ENCODE measurements at places on chromosomes 5 and 9.

DNA sequence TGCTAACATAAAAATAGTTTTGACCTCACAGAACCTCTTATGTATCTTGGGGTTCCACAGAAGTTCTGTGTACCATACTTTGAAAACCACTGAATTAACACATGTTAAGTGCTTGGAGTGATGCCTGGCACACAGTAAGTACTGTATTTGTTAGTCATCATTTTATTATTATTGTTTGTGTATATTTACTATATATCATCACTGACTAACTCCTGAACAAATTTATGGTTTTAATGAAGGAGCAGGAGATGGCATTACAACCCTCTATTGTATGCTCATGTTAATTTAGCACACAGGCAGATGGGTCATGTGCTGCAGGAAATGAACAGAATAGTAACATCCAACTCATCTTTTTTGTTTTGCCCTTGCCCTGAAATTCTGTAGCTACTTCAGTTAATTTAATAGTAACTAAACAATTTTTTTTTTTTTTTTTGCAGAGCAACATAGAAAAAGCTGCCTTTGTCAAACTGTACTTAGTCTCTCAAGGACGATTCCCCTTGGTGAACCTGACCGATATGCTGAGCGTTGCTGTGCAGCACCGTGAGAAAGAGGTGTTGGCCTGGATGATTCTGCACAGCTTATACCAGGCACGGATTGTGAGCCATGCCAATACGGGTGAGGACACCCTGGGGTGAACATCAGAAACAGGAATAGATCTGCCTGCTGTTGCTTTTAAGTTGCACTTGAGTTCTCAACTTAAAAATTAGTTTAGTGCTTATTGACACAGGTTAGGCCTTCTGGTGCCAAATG is 45.4 kb downstream of the HACD4 start:
- DNase-seq: no peak

DNA sequence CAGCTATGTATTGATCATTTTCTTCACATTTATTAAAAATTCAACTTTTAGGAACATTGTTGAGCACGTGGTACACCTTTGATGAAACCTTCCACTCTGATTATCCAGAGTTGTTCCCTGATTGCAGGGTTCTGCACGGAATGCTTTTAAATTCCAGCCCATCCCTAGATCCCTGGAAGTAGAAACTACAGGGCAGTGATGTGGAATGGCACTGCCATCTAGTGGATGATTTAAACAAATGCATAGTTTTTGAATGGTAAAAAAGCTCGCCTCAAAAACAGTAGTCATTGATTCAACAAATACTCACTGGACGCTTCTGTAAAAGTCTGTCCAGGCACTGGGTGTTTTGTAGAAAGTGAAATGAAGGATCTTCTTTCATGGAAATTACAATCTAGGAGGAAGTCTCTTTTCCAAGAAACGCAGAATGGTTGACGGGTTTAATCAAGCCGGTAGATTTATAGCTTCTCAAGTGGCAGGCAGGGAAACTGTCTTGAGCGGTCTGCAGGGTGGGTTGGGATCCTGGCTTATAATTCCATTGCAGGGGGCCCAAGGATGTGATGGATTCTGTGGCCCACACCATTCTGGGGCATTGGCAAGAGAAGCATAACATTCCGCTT is 118.4 kb downstream of the ARHGAP26 start:
- DNase-seq: peak; percentile 39

GRCh38 chr5:135629666-135630065 is 50.9 kb upstream of the CXCL14 start:
- no peak for DNase-seq

DNA sequence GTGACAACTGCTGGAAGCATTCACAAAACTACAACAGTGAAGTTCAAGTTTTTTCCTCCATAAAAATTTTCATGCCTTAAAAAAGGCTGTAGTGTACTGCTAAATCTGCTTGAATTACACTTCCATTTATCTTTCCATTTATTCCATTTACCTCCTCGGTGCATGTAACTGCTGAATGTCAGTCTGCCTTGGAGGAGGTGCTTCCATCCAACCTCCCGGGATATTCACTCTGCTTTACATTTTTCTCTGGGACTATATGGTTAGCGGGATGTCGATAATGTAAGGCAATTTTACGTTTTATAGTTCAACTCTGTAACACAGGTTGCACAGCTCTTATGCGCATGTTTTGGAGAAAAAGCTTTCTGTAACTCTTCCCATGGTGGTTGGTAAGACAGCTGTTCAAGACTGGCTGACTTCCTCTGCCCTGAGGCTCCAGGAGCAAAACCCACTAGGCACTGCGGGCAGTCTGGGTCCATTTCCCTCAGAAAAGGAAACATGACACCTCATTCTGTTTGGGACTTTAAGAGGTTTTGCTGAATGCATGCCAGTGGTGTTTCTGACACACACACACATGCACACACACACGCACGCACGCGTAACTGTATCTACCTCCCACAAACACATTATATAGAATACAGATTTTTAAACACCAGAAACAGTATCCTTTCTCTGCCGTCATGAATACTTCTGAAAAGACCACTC is 66.1 kb downstream of the SPTLC1 start:
- no peak for DNase-seq

DNA sequence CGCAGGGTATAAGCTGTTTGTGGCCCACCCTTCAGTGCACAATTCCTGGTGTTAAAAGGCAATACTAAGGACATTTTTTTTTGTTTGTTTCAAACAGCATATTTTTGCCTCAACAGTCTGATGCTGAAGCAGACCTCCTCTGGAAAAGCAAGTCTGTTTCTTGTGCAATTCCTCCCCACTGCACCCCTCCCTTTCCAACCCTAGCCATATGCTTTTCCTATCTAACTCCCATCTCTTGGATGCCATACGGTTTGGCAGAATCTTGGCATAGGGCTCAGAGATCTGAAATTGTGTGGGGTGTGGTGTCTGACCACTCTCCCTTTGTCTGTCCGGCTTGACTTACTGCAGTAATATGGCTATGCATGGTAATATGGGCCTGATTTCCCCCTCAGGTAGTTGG is 161.6 kb downstream of the TMEM38B start:
- no peak for DNase-seq

GRCh38 chr5:76104027-76104426 is 20.8 kb downstream of the SV2C start:
- no peak for DNase-seq

DNA sequence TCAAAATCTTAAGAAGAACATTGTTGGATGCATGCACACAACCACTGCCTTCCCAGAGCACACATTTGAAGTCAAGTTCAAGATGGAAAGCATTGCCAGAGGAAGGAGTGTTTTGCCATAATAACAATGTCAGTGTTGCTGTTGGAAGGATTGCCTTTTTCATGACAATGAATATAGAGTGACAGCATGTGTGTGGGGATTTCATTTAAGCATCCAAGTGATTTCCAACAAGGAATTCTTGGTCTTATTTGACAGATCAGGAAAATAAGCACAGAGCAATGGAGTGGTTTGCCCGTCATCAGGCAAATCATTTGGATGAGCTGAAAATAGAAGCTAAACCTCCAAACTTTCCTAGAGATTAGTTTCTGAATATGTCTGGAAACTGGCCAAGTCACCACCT is 140.0 kb upstream of the RAI14 start:
- DNase-seq: no peak

- DNase-seq: no peak
Measured at GRCh38 chr5:14447958-14448911, 133.4 kb upstream of the OTULINL start.

DNA sequence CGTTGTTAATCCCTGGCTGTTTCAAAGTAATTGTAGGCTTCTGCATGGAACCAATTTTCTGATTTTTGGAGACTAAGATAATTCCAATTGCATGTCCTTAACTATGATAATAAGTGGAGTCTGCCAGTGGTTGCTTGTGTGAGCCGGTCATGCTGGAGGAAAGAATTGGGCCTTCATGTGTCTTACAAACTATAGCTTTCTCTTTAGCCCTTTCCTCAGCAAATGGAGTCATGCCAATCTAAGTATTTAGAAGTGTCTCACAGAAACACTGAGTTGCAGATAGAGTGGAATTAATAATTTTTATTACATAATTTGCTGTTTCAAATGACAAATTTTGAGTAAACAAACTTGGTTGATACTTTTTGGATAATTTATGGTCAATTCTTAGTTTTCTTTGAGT is 200.4 kb downstream of the FBXL7 start:
- no peak for DNase-seq

DNA sequence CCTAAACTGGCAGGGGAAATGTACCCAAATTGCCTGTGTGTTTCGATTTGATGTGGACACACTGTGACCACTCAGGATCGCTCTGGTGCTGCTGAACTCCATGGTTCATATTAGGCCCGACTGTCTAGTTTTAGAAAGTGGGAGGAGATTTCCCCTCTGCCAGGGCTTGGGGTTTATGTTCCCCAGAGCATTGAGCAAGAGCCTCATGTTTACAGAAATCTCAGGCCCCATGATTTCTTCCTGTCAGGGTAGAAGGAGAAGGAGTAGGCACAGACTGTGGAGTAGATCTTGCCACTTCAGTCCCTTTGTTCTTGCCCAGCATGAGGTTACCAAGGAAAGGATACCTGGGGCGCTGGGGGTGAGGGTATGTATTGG is 40.8 kb upstream of the GLRX start:
- DNase-seq: no peak

- no peak for DNase-seq
Measured at GRCh38 chr9:132575811-132576210, 6.6 kb upstream of the BARHL1 start.

- no peak for DNase-seq
Measured at GRCh38 chr9:21690561-21690960, 111.9 kb upstream of the MTAP start.

DNA sequence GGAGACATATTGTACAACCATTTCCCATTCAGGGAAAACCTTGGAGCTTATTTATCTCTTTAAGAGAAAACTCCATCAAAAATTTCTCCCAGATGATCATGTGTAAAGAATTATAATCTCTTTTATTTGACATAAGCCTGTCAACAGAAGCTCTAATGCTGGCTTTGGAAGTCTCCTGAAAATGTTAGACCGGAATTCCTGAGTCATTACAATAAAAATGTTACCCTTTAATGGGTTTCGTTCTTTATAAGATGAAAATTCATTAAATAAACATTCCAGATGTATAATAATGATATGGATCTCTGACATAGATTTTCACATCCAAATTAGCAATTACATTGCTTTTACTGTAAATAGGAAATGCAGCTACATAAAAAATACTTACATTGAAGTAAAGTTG is 1036.4 kb downstream of the EFNA5 start:
- no peak for DNase-seq

DNA sequence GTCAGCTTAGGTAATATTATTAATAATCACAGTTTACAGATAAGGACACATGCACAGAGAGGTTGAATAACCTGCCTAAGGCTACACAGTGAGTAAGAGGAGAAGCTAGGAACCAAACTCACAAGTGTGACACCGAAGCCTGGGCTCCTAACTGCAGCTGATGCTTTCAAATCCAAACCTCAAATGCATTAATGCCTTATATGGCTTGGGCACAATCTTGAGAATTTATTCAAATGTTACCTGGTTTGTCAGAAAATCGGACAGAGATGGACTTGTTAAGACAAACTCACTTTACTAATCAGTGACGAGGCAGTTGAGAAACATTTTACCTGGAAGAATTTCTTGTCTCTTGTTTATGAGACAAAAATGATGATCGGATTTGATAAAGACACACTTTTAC is 54.7 kb downstream of the DAP start:
- no peak for DNase-seq

DNA sequence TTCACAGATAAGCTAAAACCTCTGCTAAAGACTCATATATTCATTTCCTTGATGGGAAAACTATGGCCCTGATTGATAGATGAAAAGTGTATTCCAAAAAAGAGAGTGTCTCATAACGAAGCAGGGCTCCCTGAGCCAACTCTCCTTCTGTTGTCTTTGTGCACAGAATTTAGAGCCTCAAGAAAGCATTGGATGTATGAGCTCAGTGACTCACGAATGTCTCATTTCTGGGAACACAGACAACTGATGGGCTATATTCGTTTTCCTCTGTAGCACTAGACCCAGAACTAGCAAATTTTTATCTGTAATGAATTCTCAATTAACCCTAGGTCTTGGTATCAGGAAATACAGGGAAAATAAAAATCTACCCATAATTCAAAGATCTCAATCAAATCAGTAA is 88.4 kb downstream of the LMNB1 start:
- no peak for DNase-seq

GRCh38 chr9:108436448-108436847 is 419.3 kb downstream of the ACTL7B start:
- DNase-seq: no peak

DNA sequence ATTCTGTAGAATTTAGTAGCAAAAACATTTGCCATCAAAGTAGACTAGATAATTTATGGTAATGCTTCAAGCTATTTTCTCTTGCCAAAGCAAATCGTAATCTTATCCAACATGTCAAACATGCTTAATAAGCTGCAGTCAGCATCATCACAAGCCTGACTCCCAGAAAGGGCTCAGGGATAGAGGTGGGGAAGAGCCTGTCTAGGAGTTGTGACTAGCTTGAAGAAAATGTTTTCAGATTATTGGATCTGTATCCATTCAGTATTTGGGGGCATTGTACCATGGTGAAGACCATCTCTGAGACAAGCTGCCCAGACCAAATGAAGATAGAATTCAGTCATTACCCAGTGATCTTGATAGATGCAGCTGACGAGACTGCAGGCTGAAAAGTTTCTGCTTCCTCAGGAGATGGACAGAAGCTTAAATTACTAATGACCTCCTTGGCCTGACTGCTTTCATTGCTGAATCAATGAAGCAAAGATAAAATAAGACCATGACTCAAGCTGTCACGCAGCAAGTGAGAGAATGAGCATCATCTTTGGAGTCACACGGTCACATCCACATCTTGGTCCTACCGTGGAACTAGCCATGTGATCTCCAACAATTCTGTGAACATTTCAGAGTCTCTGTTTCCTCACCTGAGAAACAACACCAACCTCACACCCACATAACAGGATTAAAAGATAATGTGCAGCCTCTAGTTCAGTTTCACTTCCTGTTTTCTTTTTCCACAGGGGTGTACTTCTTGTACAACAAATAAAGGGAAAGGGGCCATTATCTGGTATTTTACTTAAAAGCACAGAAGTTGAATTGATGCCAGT is 9.4 kb downstream of the ERAP2 start:
- peak; percentile 69 for DNase-seq

DNA sequence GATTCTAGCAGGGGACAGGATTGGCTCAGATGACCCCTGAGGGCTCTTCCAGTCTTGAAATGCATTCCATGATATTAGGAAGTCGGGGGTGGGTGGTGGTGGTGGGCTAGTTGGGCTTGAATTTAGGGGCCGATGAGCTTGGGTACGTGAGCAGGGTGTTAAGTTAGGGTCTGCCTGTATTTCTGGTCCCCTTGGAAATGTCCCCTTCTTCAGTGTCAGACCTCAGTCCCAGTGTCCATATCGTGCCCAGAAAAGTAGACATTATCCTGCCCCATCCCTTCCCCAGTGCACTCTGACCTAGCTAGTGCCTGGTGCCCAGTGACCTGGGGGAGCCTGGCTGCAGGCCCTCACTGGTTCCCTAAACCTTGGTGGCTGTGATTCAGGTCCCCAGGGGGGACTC is 2.9 kb upstream of the MYOZ3 start:
- no peak for DNase-seq

Data from CD4-positive, alpha-beta T cell treated with Interleukin-10 for 1 hour (primary cell).